MM.1S (cell line): ENCODE measurements at places on chromosomes 12 and 14.

DNA sequence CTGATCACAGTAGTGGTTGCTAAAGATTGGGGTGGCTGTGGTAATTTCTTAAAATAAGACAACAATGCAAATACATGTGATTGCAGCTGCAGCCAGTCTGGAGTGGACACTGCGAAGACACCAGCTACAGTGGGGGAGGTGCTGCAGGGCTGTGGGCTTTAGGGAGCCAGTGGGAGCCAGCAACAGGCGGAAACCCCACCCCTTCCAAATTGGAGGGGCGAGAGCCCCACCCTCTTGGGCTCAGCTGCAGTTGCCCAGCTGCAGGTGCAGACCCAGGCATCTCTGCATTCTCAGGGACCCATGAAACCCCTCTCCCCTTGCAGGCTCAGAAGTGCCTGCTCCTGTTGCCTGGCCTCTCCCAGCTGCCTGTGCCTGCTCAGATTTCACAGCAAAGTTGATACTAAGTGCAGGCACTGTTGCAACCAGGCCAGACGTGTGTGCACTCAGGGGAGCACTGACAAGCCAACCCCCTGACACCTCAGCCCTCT is 104.8 kb downstream of the MYF5 start:
- no peak for DNase-seq

DNA sequence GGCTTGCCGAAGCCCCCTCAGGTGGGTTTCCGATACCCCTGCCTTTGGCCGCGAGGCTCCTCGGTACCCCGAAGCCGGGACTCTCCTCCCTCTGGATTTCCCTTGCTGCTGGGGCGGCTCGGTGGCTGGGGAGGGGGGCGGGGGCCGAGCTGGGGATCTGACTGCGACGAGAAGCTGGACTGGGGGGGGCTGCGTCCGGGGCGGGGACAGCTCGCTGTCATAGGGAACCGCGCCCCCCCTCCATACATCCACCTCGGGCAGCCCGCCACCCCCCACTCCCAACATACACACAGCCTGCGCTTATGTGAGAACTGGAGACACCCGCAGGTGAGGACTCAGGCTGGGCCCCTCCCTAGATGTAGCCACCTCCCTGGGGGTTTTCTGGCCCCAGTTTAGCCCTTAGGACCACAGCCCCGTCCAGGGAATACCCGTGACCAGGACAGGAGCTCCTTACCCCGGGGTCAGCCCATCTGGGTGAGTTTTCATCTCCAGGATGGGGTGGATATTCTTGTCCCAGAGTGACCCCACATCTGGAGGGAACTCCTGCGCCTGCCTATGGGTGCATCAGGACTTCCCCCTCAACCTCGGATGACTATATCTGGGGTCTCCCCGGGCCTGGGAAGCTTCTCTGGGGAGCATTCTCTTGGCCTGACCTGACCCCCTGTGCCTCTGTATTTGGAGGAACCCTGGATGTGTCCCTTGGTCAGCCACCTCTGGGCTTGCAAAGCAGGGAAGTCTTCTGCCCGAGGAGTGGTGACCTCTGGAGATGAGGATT is 687 bp downstream of the ASIC1 start:
- DNase-seq, result no peak

DNA sequence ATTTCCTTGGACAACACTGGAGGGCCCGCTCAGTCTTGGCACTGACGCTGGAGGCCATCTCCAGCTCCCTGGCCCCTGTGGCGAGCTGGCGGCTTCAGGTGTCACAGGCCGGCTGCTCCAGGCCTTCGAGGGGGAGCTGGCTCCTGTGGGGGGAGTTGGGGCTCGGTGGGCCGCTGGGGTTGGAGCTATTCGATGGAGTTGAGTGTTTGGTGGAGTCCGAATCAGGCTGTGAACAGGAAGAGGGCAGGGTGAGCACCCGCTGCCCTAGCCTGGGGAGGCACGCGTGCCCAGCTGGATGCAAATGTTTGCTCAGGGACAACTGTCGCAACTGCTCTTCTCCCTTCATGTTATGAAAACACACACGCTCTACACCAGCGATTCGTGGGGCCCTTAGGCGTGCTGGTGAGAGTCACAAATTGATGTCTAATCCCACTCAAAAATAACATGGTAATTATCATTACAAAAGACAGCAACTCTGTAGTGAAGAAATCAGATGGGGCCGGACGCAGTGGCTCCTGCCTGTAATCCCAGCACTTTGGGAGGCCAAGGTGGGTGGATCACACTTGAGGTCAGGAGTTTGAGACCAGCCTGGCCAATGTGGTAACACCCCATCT is 11.3 kb downstream of the AMN start:
- DNase-seq, result no peak

DNA sequence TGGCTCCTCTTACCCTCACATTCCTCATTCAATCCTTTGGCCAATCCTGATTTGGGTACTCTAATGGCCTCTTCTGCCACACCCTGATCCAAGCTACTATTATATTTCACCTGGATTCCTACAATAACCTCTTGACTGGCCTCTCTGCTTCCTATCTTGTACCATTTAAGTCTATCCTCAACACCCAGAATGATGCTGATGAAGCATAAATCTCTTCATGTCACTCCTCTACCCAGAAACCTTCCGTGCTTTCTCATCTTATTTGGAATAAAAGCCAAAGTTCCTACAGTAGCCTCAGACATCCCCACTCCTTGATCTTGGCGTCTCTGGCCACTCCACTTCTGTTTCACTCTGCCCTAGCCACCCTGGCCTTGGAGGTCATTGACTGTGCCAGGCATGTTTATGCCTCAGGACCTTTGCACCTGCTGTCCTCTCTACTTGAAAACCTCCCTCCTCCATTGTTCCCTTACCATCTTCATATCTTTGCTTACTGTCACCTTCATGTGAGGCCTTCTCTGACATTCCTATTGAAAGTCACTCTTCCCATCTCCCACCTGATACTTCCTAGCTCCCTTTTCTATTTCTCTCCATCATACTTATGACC is 46.4 kb upstream of the NRXN3 start:
- DNase-seq, result no peak

DNA sequence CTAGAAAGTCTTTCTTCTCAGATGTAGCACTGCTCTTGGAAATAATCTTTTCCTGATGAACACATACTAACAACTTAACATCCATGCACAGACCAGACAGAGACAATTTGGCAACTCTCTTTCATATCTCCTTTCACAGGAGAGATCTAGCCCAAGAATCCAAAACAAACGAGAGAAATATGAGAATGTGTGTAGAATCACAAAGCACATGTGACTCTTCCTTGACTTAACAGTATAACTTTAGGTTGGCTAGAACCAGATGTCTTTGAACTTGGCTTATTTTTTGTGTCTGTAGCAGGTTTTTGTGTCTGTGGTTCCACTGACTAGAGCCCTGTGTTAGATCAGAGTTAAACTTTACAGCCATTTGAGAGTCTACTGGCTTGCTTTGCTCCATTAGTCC is 114.2 kb downstream of the STXBP6 start:
- DNase-seq, result no peak

DNA sequence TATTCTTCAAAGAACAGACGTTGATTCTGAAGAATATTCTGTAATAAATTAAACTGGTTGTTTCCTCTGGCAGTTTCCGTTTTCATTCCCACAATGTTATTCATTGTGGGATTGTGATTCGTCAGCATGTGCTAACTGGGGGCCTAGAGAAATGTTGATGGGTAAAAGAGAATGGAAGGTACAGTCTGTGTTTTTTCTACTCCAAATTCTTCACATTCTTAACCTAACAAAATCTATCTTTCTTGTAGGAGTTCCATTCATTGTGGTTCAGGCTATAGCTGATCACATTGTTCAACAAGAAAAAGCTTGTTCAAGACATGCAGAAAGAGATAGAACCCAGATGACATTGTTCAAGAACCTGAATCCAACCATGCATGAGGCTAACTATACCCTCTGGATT is 5.9 kb downstream of the CD163 start:
- DNase-seq, result no peak

DNA sequence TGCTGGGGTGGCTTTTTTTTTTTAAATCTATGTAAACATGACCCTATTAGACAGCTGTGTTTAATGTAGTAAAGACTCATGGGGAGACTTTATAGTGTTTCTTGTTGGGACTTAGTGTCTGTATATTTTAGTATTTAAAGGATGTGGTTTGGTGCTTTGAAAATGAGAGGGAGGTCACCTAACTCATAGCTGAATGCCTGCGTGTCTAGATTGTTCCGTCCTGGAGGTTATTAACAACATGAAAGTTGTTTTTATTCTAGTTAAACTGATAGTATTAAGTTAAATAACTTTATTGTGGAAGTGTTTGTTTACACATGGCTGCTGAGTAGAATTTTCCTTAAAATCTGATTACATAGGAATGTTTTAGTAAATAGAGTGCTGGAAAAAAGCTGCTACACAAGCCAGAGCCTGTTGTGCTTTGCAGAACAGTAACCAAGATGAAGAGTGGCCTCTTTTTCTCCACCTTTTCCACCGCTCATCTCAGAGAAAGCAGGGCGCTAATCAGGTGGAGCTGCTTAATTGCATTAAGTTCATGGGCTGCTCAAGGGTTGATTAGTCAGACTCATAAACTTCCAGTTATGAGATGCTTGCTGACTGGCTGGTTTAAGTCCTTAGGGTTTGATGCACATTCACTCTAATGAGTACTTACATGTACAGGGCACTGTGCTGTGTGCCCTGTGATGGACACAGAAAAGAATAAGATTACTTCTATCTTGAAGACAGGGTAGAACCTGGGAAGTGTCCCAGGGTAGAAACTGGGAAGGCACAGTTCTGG is 62.7 kb downstream of the FBXO34 start:
- DNase-seq, result no peak

- no peak for DNase-seq
Measured at GRCh38 chr12:132030367-132031038, 80.8 kb downstream of the EP400 start.

DNA sequence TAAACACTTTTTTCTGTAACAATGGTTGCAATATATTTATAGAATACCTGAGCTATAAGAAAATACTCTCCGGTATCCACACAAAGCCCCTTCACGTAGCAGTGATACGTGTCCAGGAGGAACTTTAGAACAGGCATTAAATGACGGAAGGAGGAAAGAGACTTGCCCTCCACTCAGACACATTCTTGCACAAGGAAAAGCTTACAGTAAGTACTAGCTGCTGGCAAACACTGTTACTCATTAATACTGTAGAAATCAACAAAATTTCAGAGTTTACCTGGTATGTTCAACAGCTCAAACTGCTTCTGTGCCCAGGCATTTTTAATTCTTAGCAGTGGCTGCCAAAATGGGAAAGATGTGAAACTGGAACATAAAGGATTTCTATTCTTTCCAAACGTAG is 41.7 kb downstream of the PRKD1 start:
- no peak for DNase-seq

GRCh38 chr12:4172999-4173398 is 100.6 kb upstream of the CCND2 start:
- no peak for DNase-seq

- no peak for DNase-seq
Measured at GRCh38 chr14:59262717-59263454, 74.4 kb downstream of the DAAM1 start.

DNA sequence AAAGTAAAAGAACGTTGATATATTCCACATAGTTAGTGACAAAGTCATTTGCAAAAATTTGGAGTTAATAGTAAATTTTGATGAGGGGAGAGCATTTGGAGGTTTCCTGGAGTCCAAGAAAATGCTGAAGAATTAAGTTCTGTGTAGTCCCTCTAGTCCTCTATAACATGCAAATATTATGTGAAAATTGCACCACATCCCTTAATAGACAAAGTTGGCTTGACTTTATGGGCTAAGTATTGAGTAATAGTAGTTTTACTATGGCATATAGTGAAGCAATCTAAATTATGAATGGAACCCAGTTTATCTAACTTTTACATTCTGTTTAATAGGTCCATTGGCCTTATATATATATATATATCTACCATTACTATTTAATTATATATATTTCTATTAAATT is 66.4 kb upstream of the DCN start:
- DNase-seq, result no peak

- DNase-seq, result no peak
Measured at GRCh38 chr12:56574210-56574609, 52.6 kb downstream of the RBMS2 start.

GRCh38 chr12:114671443-114672411 is 12.2 kb downstream of the TBX3 start:
- DNase-seq, result no peak
